ENCODE measurements at places on chromosomes 7 and 10. TPM values are rescaled to one million over a fixed set of nuclear protein-coding genes. Genes with fewer than 3 reads are reported as not detected.

GRCh38 chr10:69237528-69238159 lies 17.5 kb downstream of the HKDC1 start:
- peak; percentile 89 for DNase-seq
- H3K27me3 ChIP-seq: no peaks in the 10 kb centered on the region
- H3K4me3 ChIP-seq: no peak overlapping the region
- H3K36me3 ChIP-seq: no peaks in the 10 kb centered on the region
- no peak overlapping the region for H3K27ac ChIP-seq

CLDN4 gene
- 116 TPM for total RNA-seq

GRCh38 chr7:27182861-27183681 lies 2.0 kb downstream of the HOXA11 start:
- H3K4me3 ChIP-seq: no peak overlapping the region
- peaks cover 99% of the 10 kb centered on the region for H3K27me3 ChIP-seq
- peaks cover 41% of the 10 kb centered on the region for H3K4me1 ChIP-seq
- DNase-seq: peak; percentile 31
- no peak overlapping the region for H3K27ac ChIP-seq

DNA sequence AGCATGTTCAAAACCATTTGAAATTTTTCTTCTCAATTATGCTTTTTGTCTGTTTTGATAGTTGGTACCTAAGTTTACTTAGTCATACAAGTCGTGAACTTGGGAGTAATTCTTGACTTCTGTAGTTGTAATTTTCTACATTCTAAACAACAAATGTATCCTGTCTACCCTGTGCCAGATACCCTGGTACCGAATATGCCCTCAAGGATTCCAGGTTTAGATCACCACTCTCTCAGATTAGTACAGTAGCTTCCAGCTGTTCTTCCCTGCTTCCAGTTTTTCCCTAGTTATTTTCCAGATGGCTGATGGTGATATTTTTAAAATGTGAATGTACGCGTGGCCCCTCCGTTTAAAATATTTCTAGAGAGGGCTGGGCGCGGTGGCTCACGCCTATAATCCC lies 6.5 kb downstream of the STAM start:
- H3K27me3 ChIP-seq: no peaks in the 10 kb centered on the region
- peaks cover 66% of the 10 kb centered on the region for H3K4me1 ChIP-seq
- DNase-seq: no peak
- no peak overlapping the region for H3K27ac ChIP-seq
- H3K4me3 ChIP-seq: no peak overlapping the region
- H3K36me3 ChIP-seq: no peaks in the 10 kb centered on the region

Measured in lower lobe of right lung (tissue), 2 donors.